Stimulated activated naive CD4-positive, alpha-beta T cell treated with Interleukin-2 at 50 U/mL for 16 hours (primary cell): ENCODE measurements at places on chromosomes 4 and X.

DNA sequence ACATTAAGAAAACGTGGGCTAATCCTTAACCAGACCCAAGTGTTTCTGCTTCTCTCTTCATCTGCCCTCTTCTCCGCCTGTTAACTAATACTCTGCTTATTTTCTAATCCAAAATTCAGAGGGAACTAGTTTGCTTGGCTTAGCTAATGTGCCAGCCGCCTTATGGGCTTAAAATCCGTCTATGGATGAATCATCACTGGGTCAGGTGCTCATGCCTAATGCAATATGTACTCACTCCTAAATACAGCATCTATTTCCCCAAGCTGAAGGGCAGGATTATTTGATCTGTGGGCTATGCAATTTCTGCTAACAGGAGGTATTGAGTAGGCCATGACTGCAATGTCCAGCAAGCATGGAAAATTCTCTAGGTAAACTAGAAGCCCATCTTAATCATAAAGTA is 12.4 kb downstream of the DYNLT3 start:
- DNase-seq = no peak

DNA sequence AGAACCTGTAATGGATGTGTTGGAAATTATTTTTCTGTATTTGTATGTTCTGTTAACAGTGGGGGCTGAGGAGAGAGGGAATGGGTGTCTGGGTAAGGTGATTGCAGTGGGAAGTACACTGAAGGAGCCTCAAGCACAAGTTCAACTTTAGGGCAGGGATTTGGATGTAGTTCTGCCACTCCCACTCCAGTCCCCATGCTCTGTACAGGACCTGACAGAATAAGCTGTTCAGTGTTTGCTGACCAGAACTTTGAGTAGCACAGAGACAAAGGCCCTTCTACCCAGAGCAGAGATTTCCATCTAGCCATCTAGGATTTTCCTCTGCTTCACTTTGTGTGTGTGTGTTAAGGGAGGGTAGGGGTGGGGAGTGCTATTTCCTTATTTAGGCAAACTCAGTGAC is 49.2 kb downstream of the VSIG4 start:
- no peak for DNase-seq

- no peak for DNase-seq
Observed at GRCh38 chr4:101071241-101071640, 276.1 kb downstream of the PPP3CA start.

GRCh38 chr4:89509708-89510281 is 202.2 kb upstream of the GPRIN3 start:
- no peak for DNase-seq

DNA sequence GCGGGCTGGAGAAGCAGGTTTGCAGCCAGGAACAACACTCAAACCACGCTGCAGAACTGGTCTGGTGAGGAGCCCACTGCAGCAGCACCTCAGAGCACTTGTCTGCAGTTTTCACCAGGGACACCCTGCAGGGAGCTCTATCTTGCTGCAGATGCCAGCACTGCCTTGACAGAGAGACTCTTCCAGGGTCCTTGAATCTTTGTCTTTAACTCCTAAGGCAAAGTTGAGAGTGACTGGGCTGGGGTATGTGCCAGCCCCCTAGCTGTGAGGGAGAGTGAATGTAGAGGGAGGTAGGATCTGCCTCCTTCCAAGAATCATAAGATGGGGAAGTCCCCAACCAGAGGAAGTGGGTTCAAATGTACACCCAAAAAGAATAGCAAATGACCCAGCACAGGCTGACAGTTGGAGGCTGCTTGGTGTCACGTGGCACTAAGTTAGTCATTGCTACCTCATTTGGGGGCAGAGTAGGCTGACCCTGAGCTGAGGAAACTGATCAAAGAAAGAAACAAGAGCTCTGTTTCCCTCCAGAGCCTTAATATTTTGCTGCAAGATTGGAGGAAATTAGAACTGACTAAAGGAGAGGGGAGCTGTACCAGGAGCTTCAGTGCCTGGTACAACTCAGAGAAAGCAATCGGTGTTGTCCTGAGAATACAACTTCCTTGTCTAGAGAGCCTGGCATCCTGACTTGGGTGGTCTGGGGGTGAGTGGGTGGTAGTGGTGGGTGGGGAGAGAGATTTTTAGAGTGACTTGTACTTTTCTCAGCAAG is 28.2 kb upstream of the HUWE1 start:
- DNase-seq = peak; percentile 62

DNA sequence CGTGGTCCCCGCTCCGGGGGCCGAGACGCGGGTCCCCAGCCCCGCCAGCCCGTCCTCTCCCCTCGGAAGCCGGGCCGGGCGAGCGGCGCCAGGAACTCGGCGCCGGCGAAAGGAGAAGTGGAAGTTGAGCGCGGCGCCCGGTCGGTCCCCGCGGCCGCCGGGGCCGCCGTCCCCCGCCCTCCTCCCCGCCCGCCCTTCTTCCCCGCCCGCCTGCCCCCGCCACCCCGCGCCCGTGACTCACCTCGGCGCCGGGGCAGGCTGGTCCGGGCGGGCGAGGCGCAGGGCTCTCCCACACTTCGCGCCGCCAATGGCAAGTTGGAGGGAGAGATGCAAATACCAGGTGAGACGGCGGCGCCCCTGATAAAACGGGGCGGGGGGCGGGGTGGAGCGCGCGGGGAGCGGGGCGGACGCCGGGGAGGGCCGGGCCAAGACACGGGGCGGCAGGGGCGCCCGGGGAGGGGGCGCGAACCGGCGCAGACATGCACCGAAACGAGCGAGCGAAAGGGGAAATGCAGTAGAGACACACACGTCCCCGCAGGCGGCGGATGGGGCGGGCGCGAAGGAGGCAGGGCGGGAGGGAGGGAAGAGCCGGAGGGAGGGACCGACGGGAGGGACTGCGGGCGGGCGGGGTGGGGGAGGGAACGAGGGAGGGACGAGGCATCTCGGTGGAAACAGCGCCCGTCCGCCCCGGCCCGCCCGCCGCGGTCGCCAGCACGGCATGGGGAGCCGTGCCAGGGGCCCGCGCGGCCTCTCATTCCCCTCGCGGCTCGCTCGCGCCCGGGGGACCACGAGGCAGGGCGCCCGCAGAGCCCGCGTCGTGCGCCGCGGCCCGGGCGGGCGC is at the start of gene ELF4:
TSS of gene ELF4 (minus strand) at position 119 of the 841 bp plus-strand sequence. CDS start 29,167 bp downstream, outside the sequence.
- DNase-seq = peak; percentile 53

- no peak for DNase-seq
Observed at GRCh38 chr4:164251257-164251656, 502.7 kb upstream of the SMIM31 start.

DNA sequence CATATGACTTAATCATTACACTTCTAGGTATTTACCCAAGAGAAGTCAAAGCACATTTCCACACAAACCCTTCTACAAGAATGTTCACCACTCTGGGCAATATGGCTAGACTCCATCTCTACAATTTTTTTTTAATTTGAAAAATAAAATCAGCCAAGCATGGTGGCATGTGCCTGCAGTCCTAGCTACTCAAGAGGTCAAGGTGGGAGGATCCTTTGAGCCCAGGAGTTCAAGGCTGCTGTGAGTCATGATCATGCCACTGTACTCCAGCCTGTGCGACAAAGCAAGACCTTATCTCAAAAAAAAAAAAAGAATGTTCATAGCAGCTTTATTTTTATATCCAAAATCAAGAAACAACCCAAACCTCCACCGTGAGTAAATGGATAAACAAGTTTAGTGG is 70.3 kb upstream of the MBNL3 start:
- DNase-seq = no peak

- no peak for DNase-seq
Observed at GRCh38 chr4:186307497-186307896, 41.5 kb downstream of the F11 start.

DNA sequence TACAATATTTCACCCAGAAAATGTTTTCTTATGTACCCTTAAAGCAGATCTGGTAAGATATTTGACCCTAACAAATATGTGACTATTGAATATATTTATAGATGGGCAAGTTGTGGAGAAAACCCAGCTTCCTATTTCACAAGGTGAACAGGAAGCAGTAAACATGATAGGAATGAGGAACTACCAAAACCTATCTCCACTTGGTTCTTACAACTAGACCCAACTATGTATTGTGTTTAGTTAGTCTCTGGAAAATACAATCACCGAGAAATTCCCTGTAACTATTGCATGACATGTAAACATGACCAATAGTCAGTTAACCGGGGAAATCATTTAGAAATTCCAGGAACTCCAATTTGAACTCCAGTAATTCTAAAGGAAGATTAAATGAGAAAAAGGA is 8.4 kb upstream of the RXFP1 start:
- DNase-seq = no peak

DNA sequence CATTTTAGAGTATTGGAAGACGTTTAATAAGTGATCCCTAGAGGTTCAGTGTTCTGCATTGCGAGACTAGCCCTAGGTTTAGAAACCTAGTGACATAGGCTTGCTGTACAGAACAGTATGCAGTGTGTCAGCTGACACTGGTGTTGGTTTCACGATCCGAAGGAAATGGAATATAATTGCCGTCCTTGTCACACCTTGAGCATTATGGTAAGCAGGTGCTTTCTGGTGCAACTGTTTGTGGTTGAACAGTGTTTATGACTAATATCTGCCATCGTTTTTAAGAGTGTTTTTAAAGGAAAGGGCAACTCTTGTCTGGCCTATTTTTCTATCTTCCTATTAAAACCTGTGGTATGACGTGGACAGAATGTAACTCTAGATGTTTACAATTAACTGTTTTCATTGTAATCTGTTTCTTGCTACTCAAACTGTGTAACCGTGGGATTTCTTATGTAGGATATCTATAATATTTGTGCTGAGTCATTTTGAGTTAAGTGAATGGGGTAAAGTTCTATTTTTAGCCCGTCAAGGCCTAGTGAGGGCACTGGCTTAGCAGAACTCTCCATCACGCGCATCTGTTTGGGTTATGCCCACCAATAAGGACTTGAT is 53.8 kb upstream of the TBC1D14 start:
- peak; percentile 21 for DNase-seq
